ENCODE measurements at places on chromosomes 2 and 18.

GRCh38 chr2:84894758-84895520 is 10.5 kb upstream of the TMSB10 start:
- no peak for DNase-seq

DNA sequence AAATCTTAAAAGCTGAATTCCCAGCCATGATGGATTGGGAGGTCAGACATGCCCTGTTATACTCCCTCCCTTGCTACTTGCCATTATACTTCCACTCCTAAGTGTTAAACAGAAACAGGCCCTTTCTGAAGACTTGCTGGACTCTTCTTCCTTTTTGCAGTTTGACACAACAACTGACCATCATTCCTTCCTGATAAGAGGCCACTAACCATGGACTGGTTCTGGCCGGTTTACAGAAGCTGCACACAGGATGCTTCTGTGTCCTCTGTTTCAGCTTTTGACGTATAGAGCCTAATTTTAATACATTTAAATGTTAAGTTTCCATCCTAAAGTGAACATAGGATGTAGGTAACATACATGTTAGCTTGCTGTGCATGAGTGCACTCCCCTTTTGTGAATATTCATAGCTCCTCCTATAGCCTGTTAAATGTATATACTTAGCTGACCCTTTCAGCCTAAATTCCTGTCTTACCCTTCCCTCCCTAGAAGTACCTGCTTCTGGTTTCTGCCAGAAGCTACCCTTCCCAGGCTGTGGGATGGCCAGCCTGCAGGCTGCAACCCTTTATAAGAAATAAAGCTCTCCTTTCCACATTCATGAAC is 13.2 kb downstream of the FBXO48 start:
- no peak for DNase-seq

DNA sequence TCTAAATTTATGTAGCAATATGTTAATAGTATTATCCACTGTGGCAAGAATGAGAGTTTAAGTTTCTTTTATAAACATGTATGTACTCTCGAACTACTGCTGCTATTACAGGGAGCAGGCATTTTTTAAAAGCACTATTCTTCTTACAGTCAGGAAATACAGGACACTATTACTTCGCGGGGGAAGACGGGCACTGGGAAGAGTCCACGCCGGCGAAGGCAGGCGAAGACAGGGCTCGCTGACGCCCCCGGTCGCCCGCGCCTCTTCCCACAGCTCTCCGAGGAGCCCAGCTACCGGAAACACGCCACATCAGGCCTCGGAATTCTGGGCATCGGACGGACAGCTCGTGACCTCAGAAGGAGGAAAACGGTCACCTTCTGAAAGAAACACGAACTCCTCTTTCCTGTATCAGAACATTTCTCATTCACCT is 90.2 kb downstream of the FAM161A start:
- peak; percentile 93 for DNase-seq

GRCh38 chr2:185161701-185162100 is 563.4 kb downstream of the ZNF804A start:
- no peak for DNase-seq

DNA sequence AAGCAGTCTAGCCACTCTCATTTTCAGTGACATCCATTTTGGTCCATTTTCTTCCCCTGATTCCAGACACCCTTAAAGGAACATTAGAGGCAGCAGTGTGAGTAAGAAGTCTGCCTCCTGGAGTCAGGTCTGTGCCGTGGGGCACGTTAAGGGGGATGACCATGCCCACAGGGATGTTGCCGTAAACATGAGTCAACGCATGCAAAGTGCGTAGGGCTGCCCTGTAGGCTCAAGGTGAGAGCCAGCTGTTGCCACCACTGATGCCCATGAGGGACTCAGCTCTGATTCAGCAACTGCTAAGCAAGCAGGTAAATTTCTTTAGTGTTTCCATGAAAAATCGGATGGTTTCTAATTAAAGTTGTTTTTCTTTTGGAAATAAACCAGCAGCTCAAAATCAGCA is 61.4 kb upstream of the TFCP2L1 start:
- DNase-seq = no peak

DNA sequence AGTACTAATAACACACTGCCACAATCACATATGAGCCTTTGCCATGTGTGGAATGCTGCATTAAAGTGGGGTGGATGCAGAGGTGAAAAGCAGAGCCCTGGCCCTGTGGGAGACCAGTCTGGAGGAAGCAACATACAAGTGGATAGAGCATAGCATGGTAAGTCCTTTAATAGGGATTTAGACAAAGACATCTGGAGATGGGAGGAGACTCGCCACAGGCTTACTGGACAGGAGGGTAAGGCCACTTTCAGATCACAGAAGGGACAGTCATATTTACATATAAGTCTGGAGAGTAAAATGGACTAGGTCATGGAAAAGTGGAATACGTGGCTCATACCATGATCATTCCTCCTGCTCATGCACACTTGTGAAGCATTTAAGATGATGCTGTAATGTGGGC is 84.3 kb downstream of the PPP1R1C start:
- no peak for DNase-seq

- no peak for DNase-seq
These were observed 26.3 kb downstream of the DHRS9 start for GRCh38 chr2:169095621-169096105.

- no peak for DNase-seq
These were observed 437.2 kb upstream of the PKDCC start for GRCh38 chr2:41610501-41611190.

DNA sequence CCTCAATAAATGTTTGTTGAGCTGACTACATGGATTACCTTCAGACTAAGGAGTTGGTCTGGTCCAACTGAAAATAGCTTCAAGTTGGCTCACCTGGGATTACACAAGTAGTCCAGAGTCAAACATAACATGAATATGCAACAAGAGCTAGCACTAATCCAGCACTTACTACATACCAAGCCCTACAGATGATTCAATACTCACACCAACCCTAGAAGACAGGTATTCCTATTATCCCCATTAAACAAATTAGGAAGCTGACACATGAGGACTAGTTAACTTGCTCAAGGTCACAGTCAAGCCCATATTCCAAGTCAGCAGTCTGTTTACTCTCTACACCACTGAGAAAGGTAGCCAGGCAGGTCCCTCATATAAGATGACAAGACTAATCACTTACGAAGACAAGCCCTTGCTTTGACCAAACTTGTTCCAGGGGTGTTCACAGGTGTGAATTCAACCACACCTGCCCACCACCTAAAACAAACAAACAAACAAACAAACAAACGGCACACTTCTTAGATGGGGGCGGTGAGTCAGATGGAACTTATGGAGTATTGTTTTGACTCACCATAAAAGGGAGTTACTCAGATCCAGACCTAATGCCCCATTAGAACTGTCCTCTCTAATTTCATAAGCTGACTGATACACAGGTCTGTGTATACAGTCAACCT is 29.1 kb downstream of the TMEM131 start:
- DNase-seq = no peak

GRCh38 chr2:83224591-83225200 is 1234.4 kb downstream of the SUCLG1 start:
- no peak for DNase-seq

DNA sequence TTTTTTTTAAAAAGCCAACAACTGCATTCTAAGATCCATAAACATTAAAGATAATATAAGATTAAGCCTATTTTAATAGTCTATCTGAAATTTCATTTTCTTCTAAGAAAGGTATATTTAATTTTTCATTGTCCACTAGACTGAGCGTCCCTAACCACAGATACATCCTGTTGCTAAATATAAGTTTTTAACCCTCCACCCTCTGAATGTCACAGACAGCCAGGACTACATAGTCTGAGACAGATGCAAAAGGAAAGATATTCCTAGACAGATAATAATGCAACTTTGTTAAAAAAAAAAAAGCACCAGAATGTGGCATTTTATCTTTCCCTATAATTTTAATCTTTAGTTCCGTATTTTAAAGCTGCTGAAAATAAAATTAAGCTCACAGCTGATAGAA is 114.6 kb downstream of the ZEB2 start:
- no peak for DNase-seq

- no peak for DNase-seq
These were observed 1074.4 kb upstream of the GYPC start for GRCh38 chr2:125581557-125581956.

DNA sequence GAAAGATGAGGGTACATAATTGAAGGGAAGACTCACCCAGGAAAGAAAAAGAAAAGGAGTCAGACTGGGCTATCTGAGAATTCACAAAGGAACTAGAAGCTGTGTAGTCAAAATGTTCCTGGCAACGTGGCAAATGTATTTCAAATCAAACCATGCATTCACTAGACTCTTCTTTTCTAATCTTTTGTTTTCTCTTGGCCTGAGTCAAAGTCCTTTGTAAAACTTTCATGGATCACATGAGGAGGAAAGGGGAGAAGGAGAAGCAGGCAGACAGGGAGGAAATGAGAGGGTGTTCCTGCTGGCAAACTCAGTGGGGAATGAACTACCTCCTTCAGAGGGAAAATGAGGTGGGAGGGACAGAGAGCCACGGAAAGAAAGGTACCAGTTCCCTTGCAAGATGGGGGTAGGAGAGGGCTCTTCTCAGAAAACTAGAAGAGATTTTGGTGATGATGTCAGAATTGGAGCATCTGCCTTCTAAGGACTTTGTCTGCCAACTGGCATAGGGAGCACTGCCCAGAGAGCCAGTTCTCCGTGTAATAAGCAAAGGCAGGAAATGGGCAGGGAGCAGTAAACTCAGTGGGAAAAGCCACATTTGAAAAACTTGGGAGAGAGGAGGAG is 51.4 kb downstream of the SLC8A1 start:
- no peak for DNase-seq

DNA sequence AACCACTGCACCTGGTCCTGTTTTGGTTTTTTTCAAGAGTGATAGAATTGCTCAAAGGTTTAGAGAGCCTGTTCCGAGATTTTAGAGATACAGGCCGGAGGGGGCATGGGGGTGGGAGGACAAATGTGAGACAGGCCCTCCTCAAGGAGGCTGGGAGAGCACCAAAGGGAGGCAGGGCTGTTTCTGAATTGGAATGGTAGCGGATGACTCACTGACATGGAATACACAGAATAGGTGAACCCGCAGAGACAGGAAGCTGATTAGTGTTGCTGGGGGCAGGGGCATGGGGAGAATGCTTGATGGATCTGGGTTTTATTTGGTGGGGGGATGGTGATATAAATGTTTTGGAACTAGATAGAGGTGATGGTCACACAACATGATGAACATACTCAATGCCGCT is 111.0 kb upstream of the MGAT5 start:
- no peak for DNase-seq

GRCh38 chr2:219430633-219431615 is 3.7 kb upstream of the SPEG start:
- DNase-seq = no peak

DNA sequence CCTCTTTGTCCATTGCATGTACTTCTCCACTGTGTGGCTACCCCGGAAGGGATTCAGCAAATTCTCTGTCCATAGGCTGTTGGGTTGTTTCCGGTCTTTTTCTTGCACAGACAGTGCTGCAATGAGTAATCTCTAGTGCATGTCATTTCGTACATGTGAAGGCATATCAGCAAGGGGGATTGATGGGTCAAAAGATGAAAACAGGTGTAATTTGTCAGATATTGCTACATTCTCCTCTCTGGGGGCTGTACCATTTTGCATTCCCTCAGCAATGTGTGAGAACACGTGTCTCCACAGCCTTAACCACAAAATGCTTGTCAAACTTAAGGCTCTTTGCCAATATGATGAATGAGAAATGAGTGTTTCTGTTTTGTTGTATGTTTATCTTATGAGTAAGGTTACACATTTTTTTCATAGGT is 60.5 kb downstream of the KLHL29 start:
- DNase-seq = no peak

DNA sequence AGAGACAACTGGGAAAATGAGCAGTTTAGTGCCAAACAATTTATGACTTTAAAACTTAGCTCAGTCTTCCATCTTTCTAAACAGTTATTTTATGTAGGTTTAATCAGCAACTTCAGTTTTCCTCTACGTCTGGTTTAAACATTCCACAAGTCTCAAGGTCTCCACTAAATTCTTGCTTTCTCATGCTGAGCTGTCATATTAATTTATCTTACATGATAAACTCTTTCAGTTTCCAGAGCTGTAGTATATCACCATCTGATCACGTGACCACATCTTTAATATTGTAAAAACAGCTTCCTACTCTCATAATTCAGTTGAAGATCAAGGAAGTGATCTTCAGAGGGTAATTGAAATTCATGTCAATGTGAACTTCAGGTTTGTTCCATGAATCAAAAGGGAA is 158.6 kb downstream of the ZNF804A start:
- DNase-seq = no peak

DNA sequence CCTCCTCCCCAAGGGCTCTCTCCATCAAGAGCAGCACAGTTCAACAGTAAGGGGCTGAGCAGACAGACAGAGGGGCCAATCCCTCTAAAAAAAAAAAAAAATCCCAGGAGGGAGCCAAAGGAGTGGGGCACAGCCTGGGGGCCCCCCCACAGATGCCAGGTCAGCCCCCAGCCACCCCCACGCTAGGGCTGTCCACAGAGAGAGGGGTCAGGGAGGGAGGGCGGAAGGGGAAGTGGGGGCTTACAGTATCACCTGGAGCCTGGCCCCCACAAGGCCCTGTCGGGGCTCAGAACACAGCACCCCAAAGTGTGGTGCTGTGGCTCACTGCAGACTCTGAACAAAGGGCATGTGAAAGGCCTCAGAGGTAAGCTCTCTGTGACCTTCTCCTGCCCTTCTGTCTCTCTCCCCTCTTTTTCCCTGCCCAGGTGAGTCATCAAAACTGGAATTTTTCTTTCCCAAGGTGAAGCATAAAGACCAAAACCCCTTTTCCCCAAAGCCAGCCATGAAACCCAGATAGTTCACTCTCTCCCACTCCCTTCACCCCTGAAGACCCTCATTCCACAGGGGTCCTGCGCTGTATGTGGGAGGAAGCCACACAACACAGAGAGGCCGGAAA is 13.9 kb downstream of the BIN1 start:
- no peak for DNase-seq

Data from A549 (cell line).